Stimulated activated CD4-positive, alpha-beta T cell treated with anti-CD3 and anti-CD28 coated beads, TNF-alpha, amount 100 ng/mL, for 1 hour (primary cell): ENCODE measurements at places on chromosomes 3 and 15.

DNA sequence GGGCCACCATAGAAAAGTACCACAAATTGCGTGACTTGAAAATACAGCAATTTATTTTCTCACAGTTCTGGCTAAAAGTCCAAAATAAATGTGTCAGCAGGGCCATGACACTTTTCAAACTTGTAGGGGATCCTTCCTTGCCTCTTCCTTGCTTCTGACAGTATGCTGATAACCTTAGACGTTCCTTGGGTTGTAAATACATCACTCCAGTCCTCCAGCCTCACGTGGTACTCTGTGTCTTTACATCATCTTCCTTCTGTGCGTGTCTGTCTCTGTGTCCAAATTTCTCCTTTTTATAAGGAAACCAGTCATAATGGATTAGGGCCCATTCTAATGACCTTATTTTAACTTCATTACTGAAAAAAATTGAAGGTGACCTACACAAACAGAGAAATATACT lies 7.4 kb downstream of the RNF168 start:
- no peak for DNase-seq

DNA sequence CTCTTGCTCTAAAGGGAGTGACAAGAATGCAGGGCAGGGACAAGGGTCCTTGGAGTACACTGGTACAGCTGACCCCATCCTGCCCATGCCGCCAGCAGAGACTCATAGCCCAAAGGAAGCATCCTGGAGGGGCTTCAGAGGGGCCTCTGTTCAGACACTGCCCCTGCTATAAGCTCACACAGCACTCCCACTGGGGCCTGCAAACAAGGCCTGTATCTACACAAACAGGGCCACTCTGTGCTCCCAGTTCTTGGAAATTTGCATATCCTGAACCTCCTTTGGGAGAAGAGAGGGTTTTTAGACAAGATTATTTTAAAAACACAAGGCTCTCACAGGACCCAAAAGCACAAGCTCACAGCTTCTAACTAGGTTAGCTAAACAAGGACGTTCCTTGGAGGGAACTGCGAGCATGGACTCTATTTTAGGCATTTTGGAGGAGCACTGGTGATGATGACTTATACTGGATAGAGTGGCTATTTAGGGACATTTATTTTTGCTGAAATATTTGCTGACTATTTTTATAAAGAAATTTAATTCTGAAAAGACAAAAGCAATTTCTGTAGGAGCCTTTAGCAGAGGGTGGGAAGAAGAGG lies 16.4 kb upstream of the ANKRD34C start:
- no peak for DNase-seq

DNA sequence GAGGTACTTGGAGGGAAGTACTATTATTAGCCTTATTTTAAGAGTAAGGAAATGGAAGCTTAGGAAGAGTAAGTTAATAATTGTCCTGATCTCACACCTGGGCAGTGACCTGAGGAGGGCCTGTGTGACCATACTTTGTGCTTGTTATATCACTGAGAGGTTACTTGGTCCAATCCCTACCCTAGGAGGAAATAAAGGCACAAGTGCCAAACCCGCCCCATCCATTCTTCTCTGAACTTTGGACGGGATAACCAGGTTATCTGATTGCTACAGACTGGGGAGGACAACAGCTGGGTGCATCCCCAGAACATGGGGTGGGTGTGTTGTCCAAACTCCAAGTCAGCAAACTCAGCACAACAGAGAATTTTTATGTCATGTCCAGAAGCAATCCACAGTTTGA lies 77.7 kb upstream of the NR2E3 start:
- DNase-seq, result no peak

DNA sequence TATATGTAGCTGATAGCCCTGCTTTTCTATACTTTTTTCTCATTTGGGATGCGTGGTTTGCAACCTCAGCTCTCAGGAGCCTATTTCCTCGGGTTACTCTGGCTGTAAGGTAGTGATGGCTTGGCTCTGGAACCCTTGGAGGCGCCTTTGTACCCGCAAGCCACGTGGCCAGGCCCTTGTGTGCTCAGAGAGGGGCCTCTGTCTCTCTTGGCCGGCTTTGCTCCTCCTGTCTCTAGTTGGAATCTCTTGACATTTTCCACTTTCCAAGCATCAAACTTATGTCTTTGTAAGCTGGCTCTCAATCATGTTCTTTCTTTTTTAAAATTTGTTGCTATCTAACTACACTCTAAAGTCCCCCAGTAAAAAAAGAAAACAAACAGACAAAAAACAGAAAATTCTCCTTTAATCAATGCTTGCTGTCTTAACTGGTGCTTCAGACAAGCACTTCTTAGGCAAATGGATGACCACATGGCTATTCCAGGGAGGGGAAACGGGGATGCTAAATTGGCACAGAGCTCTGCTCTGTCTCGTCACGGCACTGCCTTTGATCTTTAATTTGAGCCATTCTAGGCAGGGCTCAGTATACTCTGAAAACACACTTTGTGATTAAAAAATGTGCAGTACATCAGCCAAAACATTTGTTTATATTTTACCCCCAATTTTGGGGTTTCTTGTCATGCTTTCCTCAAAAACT lies 180.4 kb upstream of the NR2E3 start:
- DNase-seq, result no peak

GRCh38 chr3:95905182-95905581 lies 909.2 kb upstream of the EPHA6 start:
- DNase-seq, result no peak

GRCh38 chr3:128192131-128192530 lies 38.9 kb downstream of the EEFSEC start:
- DNase-seq, result no peak

DNA sequence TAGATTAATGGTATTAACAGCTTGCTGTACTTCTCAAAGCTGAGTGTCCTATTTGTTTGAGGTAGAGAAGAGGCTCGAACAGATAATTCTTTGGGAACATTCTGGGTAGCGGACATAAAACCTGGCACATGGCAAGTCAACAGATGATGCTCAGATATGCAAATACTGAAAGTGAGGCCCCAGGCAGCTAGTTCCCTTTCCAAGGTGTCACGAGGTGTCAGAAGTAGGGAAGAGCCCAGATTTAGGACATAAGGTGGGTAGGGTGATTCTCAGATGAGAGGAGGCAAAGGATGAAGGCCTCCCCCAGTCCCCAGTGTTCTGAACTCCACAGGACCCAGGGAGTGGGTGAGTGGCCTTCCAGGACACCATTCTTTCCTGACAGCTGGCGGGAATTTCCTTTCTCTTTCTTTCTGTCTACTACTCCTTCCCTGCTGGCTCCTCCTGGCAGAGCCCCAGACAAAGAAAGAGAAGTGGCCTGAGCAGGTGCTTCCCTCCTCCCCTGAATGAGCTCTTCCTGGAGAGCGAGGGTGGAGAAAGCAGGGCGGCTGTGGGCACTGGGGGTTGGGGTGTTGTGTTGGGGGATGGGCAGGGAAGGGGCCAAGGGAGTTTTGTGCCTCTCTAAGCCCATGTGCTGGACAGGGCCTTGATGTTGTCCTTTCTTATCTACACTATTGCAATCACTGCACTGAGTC lies 87.5 kb downstream of the CORO2B start:
- DNase-seq, result no peak

DNA sequence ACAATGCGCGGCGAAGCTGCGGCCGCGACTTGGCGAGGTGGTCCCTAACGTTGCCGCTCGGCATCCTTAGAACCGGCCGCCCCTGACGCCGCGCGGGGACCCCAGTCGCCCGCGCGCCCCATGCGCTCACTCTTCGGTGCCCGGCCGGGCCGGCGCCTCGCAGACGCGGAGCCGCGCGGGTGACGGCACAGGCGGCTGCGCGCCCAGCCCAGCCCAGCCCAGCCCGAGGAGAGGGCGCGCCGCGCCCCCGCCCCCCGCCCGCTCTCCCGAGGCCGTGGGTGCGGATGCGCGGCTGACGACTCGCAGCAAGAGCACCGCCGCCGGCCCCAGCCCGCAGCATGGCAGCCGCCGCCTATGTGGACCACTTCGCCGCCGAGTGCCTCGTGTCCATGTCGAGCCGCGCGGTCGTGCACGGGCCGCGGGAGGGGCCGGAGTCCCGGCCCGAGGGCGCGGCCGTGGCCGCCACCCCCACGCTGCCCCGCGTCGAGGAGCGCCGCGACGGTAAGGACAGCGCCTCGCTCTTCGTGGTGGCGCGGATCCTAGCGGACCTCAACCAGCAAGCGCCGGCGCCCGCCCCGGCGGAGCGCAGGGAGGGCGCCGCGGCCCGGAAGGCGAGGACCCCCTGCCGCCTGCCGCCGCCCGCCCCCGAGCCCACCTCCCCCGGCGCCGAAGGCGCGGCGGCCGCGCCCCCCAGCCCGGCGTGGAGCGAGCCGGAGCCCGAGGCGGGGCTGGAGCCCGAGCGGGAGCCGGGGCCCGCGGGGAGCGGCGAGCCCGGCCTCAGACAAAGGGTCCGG lies 437 bp downstream of the KLF13 start:
- DNase-seq, result peak; percentile 49

DNA sequence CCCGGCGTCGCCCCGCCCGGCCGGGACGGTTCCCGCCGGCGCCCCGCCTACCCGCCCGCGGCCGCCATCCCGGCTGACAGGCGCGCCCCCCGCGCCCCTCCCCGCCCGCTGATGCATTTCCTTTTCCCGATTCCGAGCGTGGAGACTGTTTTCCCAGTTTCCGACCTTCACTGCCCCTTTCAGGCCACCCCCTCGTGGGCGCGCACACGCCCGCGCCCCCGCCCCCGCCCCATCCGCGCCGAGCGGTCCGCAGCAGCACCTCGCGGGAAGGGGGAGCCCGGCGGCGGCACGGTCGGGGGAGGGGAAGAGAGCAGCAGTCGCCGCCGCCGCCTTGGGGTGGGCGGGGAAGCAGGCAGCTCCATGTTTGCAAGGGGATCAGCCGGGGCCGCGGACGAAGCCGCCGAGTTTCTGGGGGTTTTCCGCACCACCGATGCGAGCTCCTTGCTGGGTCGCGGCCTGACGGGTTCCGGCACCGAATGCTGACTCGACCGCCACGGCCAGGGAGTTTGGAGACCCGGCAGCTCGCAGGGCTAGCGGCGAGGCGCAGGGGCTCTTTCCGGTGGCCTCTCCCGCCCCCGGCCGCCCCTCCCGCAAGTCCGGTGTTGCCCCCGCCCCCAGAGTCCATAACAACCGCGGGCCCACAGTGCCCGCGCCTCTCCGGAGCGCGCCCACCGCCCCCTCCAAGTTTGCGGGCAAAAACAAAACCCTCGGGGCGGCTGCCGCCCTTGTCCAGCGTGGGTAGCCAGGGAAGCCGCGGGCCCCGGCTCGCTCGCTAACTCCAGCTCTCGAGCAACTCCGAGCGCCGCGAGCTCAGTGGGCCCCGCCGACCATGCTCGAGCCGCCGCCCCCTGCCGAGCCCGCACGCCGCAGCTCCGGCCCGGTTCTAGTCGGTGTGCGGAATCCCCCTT lies 3.2 kb upstream of the SIN3A start:
- peak; percentile 70 for DNase-seq

GRCh38 chr15:87576486-87577176 lies 679.9 kb downstream of the NTRK3 start:
- no peak for DNase-seq

DNA sequence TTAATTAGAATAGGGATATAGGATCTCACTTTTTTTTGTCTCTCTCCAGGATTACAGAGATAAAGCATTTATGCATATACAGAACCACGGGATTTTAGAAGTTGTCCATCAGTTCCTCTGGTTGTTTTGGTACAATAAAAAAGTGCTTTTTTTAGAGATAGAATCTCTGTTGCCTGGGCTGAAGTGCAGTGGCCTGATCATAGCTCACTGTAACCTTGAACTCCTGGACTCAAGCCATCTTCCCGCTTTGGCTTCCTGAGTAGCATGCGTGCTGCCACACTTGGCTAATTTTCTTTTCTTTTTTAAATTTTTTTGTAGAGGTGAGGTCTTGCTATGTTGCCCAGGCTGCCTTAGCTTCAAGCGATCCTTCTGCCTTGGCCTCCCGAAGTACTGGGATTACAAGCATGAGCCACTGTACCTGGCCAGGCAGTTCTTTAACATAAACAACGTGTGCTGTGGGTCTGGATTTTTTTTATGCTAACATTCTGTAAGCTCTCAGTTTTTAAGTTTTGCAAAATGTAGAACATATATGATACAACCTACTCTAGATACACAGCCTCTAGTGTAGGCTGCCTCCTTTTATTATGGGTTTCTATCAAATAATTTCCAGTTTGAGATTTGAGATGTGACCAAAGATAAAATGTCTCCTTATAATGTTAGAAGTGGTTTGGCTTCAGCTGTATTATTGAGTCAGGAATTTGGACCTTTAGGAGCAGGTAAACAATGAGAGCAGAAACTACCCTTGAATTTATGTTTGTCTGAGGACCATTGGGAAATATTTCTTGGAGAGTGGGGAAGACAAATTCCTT lies 57.4 kb upstream of the ULK4 start:
- DNase-seq, result no peak

DNA sequence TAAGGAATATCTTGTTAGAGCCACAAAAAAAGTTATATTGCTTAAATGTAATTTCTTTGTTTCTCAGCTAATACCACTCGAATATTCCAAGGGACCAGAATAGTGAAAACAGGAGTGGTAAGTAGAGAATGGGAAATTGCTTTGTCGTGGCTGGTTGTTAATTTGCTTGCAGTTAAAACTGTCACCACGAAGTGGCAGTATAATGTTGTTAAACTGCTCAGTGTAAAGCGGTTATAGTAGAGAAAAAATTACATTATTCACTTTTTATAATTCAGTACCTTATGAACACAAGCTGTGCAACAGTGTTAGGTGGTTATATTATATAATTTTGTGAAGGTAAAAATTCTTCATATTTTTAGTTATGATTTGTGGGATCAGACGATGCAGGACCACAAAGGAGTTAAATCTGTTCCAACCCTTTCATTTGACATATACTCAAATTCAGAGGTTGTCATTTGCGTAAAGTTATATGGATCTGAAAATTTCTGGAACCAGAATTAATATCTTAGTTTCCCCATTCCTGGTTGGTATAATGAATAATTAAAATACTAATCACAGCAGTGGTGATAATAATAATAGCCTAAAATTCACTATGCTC lies 171.8 kb downstream of the FEZF2 start:
- DNase-seq, result no peak

GRCh38 chr3:63193647-63194046 lies 84.5 kb upstream of the SYNPR start:
- DNase-seq, result no peak

GRCh38 chr15:74317820-74318375 lies 49.5 kb downstream of the CYP11A1 start:
- DNase-seq, result no peak

DNA sequence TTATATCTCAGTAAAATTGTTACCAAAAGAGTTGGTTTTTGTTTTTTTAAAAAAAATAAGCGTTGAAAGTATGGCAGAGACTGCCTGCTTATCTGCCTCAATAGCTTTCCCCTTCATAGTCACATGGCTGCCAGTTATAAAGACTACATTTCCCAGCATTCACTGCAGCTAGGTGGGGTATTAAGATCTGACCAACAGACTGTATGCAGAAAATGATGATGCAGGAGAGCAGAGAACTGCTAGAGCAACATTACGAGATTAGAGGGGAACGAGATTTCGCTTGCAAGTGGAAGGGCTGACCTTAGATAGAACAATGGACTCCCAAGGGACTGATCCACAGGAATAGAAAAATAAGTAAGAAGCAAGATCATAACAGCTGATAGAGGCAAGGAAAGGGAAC lies 14.3 kb downstream of the RHOA start:
- DNase-seq, result no peak

DNA sequence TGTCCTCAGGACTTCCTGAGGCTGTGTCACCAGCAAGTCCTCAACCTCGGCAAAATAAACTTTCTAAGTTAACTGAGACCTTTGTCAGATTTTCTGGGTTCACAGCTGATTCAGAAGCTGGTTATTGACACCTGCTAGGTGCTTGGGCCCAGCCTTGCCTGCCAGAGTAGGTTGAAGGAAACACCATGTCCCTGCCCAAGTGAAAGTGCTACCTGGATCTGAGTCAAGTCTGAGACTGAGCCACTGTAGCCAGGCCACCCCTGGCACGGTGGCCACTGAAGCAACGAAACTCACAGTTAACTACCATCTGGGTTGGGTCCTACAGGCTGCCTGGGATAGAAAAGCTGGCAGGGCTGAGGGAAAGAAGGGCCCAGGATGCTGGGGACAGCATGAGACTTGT lies 8.2 kb downstream of the HYAL2 start:
- DNase-seq, result no peak
